Frontal cortex (tissue), 4 donors: ENCODE measurements at places on chromosomes 2 and 18.

DNA sequence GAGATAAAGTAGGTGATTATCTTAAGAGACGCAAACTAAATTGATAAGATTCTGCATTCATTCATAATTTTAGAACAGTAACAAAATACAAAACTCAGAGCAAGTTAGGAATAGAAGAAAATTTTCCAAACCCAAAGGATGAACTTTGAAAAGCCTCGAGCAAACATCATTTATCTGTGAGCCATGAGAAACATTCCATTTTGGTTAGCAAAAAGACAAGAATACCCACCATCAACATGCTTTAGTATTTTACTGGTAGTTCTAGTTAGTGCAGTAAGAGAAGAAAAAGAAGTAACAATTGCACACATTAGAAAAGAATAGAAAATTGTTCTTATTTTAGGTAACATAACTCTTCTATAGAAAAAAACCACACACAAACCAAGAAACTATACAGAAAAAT, 291.3 kb upstream of the TCF4 start:
- no peak for DNase-seq

GRCh38 chr2:28981620-28982376, 700 bp downstream of the TOGARAM2 start:
- DNase-seq, result no peak

DNA sequence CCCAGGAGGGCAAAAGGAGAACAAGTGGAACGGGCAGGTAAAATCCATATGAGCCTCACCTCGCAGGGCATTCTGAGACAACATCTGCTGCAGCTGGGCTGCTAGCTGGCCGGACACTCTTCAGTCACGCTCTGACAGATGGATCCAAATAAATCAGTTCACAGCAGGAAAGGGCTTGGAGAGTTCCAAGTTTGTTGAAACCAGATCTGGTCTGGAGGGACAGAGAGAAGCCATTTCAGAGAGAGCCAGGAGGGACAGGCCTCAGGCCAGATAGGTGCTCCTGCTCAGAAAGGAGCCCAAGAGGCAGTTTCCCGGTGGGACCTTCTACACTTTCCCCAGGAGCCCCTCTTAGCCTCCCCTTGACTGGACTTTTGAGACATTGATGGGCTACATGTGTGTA, 28.2 kb upstream of the TNP1 start:
- no peak for DNase-seq

DNA sequence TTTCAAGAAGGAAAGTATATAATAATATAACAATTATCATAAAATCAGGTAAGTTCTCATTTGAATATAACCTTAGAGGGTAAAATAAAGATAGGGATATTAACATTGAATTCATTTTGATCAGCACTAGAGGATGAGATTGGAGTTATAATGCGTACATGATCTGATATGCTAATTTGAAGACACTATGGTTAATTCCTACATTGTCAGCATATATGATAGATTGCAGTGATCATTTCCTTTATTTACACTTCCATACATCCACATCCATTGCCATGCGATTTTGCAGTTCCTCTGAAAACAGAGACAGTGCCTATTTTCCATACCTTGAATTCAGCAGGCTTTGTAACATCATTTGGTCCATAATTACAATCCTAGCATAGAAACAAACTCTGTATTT, 519.2 kb downstream of the CCDC85A start:
- no peak for DNase-seq
